ENCODE measurements at places on chromosomes 16 and 17. TPM values are rescaled to one million over a fixed set of nuclear protein-coding genes. Genes with fewer than 3 reads are reported as not detected.

The RASD1 gene
- 5.8 TPM for total RNA-seq

The ZC3H7A gene
- total RNA-seq: 64.1 TPM

The TAT gene
- 0.26 TPM for total RNA-seq

The WNT9B gene
- total RNA-seq: 1.1 TPM

The POLR2C gene
- 57.3 TPM for total RNA-seq

The NLRC3 gene
- total RNA-seq: 3.0 TPM

The SP6 gene
- total RNA-seq: 9.2 TPM

The TLCD3B gene
- not detected for total RNA-seq

The EIF3C gene
- total RNA-seq: 435 TPM

DNA sequence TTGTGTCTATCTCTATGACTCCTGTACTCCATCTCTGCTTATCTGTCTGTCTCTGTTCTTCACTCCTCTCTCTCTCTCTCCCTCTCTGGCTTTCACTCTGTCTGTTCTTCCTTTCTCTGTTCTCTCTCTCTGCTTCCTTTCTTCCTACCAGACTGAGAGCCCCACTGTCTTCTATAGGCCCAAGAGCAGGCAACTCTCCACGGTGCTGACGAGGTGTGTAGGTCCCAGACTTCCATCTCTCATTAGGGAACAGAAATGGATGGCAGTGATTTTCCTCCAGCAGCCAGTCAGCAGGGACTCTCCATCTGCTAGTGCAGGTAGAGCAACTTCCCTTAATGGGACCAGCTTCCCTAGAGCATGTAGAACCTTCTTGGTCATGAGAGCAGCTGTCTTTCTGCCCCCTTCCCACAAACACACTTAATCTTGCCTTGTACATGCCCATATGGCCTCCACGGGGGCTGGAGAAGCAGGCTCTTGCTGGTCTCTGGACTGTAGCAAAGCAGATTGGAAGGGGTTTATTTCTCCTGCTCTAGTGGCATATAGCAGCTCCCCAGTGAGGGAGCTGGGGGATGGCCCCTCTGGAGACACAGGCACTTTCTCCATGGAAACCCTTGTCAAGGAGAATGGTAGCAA, 47.8 kb upstream of the NLRP1 start:
- no peak for DNase-seq

- peak; percentile 77 for DNase-seq
Observed at GRCh38 chr16:3020247-3020603, at the start of gene TNFRSF12A. Gene TNFRSF12A, plus strand, starts transcription at chr16:3020368. Its CDS starts 30 bp downstream, at chr16:3020398.

GRCh38 chr16:55989569-55989907, 114.4 kb upstream of the CES5A start:
- no peak for DNase-seq

DNA sequence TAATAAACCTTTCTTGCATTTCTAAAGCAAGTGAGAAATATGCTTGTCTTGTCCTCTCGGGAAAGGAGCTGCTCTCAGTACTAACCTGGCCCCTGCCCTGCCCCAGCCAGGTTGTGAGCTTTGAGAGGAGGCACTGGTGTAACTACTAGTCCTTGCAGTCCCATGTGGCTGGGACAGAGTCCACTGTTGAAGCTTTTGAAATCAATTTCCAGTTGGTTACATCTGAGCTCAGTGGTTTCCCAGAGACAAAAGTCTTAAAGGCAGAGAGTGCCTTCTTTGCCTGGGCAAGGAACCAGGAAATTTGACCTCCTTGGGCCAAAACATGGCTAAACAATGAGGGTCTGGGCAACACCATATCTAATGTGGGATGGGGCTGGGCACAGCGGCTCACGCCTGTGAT, 48.7 kb downstream of the GSG1L start:
- DNase-seq: no peak

- DNase-seq: peak; percentile 87
Observed at GRCh38 chr17:64146418-64147109, 16.6 kb upstream of the ERN1 start.

DNA sequence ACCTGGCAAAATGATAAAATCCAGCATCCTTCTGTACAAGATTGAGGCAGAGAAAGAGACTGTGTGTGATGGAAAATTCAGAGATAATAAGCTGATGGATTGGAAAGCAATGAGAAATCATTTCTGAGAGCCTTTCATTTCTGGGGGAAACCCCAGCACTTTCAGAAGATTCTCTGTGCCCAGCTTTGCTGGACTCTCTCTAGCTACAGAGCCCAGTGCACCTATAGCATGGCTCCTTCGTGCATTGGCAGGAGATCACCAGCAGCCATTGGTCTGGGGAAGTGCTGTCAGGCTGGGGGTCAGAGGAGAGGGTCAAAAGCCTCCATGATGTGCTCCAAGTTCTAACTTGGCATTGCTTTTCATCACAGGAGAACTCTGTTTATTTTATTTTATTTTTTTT, 259.9 kb downstream of the SOX9 start:
- no peak for DNase-seq

DNA sequence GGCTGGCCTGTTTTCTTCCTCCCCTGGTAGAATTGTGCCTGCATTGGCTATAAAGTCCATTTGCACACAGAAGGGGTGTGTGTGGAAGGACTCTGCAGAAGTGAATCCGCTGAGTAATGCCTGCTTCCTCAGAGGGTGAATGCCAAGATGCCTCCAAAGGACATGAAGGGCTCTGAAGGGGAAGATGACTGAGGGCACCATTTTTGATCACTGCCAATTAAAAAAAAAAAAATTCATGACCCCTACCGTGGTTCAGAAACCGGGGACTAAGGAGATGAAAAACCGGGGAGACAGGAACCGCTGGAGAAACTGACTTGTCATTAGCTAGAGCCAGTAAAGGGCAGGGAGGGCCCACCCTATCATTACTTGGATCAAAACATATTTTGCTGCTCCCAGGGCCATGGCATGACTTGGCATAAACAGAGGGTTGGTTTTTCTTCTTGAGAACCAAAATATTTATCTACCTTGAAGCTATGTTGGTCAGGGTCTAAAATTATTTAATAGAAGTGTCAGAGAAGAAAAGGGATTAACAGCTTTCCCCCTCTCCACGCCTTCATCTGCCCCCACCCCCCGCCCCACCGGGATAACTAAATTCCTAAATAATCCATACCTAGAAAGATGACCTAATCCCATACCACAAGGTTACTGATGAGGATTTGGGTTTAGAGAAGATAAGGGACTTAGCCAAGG, 3.6 kb upstream of the USP7 start:
- DNase-seq: no peak

GRCh38 chr17:37671028-37671823, 28.0 kb upstream of the DDX52 start:
- no peak for DNase-seq

DNA sequence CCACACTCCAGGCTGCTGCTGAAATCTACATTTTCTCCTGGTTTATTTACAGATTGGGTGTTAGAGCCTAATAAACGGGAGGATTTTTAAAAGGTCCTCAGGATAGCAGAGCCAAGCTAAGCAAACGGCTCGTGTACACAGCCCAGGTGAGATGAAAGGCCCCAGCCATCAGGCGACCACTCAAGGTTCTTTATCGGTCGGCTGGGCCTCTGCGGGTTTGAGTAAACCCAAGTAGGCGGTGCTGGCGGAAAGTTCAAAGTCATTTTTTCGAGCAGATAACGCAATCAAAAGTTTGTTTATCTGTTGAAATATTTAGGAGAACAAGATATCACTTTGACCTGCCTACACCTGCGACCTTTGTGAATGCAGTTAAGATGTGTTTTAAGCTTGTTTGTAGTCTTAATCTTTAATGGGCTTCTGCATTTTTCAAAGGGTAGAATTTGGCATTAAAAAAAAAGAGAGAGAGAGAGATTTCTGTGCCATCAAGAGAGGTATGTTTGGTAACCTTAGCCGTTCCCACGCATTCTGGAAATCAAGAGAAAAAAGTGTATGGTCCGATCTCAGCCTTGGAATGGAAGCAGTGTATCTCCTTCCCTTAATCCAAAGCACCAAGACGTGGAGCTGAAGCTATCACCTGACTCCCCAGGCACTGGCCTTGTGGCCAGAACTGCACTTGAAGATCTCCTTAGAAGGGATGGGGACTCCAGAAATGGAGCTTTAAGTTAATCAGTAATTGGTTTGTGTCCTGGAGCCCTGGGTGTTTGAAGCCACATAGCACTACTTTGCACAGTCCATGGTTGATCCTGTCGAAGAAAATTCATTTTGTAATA, 301.7 kb upstream of the IRX5 start:
- DNase-seq: no peak

- DNase-seq: no peak
Observed at GRCh38 chr17:49901460-49902331, 53.8 kb upstream of the TAC4 start.

DNA sequence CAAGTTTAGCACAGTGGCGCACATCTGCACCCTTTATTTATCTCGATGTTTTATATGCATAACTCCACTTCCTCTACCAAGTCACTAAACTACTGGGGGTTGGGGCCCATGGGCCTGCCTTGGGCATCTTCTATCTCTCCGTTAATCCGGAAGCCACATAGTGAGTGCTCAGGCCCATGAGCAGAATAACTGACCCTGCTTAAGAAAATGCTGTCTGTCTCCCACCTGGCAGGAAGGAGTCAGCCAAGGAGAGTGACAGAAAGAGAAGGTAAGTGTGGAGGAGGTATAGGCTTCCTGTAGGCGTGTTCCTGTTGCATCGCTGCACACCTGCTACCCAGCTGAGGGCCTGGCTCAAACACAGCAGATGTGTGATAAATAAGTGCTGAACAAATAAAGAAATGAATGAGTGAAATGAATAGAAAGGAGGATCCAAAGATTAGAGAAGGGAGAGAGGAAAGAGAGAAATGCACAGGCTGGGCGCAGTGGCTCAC, 320.1 kb downstream of the SLC39A11 start:
- DNase-seq: no peak

DNA sequence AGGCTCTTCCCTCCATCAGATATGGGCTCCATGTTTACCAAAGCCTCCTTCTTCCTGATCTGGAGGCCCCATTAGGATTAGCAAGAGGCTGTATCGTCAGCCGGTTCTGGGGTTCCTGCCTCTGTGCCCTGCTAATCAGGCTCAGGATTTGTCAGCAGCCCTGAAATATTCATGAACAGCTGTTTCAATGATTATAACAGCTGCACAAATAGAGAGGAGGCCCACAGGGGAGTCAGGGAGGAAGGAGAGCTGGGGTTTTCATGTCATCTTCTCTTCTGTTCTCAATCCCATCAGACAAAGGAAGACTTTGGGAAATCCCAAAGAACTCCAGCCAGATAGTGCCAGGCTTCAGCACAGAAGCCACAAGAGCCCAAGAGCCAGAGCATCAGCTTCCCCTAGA, 72.3 kb upstream of the MMP2 start:
- no peak for DNase-seq

DNA sequence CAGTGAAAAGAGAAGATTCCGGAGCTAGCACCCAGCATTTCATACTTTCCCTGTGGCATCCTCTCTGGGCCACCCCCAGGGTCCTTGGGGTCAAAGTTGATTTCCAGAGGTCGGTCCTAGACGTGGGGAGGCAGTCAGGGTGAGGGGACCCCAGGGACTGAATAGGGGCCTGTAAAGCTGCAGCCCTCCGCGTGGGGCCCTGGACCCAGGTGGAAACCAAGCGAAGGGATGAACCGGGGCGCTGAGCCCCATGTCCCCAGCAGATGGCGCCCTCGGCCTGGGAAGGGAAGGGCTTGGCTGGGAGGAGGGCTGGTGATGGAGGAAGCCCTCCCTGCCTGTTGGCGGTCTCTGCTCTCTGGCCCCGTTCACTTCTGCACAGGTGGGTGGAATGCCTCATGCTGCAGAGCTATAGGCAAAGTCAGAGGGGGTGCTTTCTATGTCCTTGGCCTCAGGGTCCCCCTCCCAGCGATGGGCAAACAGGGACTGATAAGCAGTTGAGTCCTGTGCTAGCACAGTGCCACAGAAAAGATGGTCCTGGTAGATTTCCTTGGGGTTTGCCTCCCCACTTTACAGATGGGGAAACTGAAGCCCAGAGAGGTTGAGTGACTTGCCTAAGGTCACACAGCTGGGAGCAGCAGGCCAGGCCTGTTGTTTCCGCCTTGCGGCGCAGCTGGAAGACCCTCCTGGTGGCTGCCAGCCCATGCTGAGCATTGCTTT, 163.4 kb upstream of the CIBAR2 start:
- DNase-seq: peak; percentile 72

DNA sequence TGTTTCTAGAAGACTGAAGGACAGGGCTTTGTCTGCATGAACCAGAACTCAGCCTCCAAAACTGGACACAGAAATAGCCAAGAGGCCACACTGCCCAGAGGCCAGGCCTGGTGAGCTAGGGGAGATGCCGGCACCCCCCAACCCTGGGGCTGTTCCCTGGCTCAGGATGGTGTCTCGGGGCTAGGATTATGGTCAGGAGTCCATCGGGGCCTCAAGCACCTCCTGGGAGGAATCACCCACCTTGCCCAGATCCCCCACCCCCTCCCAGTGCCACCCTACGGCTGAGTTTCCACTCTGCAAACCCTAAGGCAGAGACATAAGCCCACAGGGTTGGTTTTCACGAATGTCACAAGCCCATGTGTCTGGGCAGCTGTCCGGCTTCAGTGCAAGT, 37.2 kb downstream of the SLC7A5 start:
- no peak for DNase-seq

DNA sequence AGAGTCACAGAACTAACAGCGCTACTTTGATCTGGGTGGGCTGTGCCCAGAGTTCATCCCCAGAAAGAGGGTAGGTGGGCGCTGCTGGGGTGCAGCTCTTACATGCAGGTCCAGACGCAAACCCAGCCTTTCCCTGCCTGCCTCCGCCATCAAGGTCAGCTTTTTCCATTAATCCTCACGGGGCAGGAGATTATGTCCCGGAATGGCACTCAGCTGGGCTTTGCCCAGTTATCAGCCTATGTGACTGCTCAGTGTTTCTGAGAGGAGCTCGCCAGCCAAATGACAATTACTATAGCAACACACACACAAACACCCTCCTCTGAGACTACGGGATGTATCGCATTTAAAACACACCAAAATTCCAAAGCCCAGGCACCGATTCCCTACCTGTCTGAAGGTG, 20.1 kb downstream of the GLYR1 start:
- no peak for DNase-seq

GRCh38 chr16:57690782-57691471, 3.7 kb upstream of the DRC7 start:
- no peak for DNase-seq

DNA sequence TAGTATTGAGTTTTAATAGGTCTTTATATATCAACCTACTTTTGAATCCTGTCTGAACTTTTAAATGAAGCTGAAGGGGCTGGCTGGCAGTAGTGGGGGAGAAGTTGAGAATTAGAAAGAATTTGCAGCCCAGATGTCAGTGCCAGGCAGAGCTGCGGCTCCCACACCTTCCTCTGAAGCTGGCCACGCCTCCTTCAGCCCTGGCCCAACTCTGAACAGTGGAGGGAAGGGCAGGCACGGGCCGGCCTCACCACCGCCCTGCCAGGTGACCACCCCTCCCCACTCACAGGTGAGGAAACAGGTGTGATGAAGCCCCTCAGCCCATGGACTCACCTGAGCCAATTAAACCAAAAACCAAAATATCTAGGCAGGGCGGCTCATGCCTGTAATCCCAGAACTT, 87.0 kb downstream of the MGAT5B start:
- DNase-seq: no peak

DNA sequence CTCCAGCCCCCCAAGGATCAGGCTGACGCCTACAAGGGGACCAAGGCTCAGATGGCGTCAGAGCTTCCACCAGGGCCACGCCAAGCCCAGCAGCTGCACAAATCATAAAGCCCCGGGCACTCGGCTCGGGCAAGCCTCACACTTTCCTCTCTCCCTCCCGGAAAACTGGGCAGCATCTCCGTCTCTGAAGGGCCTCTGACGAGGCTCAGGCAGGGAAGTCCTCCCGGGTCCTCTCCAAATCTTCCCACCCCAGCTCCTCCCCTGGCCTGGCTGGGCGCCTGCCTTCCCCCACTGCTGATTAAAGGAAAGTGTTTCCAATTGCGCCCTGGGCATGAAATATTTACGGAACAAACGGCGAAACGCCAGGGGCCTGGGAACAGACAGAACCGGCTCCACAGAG, 38.5 kb downstream of the PIEZO1 start:
- peak; percentile 72 for DNase-seq

- no peak for DNase-seq
Observed at GRCh38 chr16:15948532-15949209, 745 bp upstream of the ABCC1 start.
